ENCODE measurements at places on chromosomes 3 and 15.

GRCh38 chr15:92962914-92963313, 62.8 kb downstream of the CHD2 start:
- DNase-seq: no peak

DNA sequence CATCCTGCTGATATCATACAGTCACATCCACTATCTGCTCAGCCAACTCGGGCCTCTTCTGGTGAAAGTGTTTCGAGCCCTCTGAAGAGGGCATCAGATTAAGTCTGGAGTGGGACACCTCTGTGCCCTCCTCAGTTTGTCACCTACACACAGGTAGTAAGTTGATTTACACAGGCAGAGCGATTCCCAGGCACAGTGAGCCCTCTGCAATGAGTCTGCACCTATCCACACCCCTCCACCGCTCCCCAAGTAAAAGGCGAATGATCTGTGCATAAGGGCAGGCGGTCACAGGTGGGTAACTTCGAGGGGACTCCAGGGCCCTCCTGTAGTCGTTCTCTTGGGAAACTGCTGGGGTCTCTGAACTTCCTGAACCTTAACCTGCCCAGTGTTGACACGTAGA, 152.0 kb downstream of the ATP10A start:
- DNase-seq: no peak

DNA sequence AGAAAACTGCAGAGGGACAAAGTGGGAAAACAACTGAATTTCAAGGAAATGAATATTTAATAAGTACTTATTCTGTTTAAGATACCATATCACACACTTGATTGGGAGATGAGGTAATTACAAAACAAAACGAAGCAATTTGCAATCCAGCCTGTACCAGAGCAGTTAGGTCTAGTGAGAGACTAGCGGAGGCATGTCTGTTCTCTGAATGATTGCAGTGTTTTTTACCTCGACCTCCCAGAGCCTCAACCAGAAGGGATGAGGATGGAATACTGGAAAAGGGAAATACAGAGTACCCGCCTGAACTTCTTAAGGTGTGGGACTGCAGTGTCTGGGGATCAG, 59.5 kb downstream of the PIK3CB start:
- DNase-seq: no peak

DNA sequence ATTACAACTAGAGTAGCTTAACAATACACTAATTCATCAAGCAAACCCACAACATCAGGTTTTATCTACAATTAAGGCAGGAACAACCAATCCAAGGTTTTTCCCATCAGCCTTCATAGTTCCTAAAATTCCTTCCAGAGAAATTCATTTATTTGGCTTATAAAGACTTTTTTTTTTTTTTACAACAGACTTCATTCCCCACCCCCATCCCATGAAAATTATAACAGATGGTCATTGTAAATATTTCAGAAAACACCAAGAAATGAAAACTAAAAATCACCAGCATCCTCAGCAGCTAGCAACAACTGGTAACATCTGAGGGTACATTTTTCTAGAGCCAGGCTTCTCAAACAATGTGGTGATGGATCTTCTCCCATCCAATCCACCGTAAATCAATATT, 11.0 kb downstream of the SH3BP5 start:
- DNase-seq: no peak

GRCh38 chr15:64349375-64349774, 6.6 kb downstream of the CSNK1G1 start:
- DNase-seq: no peak

- DNase-seq: no peak
These were observed 29.4 kb upstream of the MYZAP start for GRCh38 chr15:57562196-57562769.

DNA sequence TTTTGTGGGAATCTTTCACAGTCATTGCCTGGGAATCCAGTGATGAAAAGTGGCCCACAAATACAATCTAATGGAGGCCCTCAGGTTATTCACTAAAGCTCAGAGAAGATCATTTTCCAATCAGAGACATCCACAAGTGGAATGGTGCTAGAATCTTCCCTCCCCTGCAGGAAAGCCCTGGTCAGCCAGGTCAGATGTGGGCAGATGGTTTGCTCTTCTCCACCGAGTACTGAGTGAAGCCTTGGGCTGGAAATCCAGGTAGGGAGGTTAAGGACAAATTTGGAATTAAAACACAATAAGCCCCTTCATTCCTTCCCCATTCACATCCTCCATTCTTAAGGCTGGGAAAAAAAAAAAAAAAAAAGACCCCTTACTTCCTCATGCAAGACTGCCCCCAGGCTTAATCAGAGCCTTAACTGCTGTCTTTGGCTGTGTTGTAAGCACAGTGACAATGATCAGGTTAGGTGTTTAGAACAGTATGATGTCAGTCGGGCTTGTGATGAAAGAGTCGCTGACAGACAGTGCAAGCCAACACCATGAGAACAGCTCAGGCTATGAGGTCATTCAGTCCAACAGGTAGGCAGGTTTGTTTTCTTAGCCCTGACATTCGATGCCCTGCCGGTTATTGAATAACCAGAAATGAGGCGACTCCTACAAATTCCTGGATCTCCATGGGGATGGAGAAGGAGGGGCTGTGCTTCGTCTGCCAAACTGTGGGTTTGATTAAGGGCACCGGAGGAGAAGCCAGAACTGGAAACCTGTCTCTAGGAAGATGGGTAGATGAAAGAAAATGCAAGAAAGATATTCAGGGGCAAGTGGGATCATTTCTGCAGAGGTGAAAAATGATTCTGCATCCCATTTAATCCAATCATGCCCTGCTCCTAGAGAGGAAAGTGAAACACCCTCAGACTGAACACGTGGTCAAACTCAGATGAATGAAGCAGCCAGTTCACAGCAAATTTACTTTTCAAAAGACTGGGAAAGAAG, 23.5 kb upstream of the HES1 start:
- DNase-seq: no peak

GRCh38 chr3:159488602-159489001, 500.0 kb upstream of the IL12A start:
- DNase-seq: no peak

- no peak for DNase-seq
These were observed 4.1 kb upstream of the PAK6 start for GRCh38 chr15:40234783-40235182.

DNA sequence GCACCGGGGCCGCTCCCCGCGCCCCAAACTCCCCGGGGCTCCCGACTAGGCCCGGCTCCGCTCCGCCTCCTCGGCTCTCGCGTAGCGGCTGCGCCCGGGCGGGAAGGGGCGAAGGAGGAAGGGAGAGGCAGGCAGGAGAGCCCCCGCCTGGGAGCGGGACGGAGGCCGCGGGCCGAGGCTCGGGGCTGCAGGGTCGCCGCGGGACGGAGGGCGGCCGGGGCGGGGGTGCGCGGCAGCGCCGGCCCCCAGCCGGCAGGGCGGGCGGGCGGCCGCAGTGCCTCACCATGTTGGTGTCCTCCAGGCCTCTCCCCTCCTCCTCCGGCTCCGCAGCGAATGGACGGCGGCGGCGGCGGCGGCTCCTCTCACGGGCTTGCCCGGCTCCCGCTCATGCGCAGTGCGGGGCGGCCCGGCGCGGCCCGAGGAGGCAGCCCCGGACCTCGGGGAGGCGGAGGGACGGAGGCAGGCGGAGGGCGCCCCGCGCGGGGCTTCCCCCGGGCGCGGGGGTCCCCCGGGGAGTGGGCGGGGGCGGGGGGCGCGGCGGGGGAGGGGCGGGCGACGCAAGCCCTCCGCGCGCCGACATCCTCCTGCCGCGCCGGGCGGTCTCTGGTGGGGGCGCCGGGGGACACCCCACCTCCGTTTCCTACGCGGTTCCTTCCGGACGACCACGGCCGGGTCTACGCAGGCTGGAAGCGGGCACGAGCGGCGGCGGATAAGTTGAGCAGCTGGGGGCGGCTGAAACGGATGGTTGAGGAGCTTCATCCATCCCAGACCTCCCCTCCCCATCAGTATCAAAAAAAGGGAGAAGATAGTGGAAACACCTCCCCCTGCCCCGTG, at the start of gene DCUN1D1:
TSS of gene DCUN1D1 (minus strand) at position 335 of the 834 bp plus-strand sequence. CDS start at position 286, 49 bp downstream.
- DNase-seq: peak; percentile 49

DNA sequence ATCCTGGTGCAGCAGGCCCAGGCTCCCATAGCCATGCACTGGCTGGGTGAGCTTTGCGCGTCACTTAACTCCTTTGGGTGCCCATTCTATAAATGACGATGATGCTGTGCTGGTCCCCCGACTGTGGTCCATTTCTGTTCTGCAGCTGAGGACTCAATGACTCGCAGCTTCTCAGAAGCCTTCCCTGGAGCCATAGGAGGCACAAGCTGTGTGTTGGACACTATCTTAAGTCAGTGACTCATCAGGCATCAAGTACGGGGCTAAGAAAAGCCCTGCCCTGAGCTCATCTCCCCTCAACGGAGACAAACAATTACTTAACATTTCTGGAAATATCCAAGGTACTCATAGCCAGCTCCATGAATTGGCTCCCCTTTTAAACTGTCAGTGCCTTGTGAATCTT, 13.8 kb upstream of the MUSTN1 start:
- DNase-seq: no peak

- DNase-seq: no peak
These were observed 137.9 kb upstream of the CHRM5 start for GRCh38 chr15:33830351-33830750.

GRCh38 chr3:8730656-8731055, 2.9 kb upstream of the CAV3 start:
- DNase-seq: no peak

DNA sequence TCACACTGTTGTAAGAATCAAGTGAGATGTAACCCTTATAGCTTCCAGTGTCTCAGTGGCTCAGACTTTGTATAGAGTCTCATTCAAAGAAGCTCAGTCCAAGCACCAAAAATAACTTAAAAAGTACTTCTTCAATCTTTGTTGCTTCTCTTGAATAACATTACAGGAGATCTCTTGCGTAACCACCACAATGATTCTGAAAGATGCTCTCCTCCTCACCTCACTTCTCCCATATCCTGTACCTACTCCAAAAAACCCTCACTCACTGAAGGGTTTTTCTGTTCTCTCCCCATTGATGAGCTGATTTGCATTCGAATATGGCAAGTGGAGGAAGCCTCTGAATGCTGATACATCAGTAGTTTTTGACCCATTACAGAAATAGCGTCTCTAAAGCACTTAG, 39.4 kb upstream of the MRPS22 start:
- DNase-seq: no peak

- no peak for DNase-seq
These were observed 194.7 kb downstream of the LPP start for GRCh38 chr3:188348435-188349244.

DNA sequence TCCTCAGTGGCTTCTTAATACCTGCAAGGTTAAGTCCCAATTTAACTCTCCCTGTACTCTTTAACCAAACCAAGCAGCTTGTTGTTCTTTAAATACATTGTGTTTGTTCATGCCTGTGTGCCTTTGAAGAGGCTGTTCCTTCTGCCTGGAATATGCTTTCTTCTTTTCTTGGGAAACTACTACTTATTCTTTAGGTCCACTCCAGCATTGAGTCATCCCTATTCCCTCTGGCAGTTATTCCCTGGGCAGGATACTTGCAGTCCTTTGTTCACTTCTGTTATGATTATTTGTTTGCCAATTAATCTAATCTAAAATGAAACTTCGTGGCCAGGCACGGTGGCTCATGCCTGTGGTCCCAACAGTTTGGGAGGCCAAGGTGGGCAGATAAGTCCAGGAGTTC, 139.3 kb downstream of the ZNF609 start:
- no peak for DNase-seq

DNA sequence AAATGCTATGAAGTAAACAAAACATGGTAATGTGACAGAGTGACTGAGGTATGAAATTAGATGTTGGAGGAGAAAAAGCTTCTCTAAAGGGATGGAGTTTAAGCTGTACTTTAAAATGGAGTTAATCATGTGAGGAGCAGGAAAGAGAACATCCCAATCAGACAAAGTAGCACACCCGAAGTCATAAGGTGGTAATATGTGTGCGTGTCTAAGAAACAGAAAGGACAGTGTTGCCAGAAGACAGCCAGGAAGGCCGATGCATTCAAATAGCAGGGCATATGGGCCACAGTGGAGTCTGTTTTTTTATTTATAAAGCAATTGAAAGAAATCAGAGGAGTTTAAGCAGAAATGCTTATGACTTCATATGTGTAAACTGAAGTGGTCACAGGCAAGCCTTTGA, 376.3 kb downstream of the NLGN1 start:
- no peak for DNase-seq

DNA sequence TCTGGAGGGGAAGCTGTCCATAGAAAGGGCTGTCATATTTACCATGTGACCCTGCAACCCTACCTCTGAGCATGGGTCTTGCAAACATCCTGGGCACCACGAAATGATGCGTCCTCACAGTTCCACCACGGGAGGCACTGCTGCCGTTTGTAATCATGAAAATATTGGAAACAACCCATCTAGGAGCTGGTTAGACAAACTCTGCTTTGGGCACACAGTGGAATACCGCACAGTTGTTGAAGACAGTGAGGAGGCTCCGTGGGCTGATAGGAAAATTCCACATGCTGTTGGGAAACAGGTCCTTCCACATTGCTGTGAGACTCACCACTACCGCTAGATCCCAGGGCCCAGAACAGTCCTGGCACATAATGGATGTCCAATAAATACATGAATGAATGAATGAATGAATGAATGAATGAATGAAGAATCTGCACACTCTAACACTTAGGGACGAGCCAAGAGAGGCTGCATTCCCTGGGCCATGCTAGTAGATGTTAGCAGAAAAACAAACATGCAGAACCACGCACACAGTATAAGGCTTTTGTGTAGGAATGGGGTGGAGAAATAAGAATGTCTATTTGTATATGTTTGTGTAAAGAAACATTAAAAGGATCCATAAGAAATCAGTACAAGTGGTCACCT, 40.6 kb downstream of the TPRA1 start:
- DNase-seq: no peak

DNA sequence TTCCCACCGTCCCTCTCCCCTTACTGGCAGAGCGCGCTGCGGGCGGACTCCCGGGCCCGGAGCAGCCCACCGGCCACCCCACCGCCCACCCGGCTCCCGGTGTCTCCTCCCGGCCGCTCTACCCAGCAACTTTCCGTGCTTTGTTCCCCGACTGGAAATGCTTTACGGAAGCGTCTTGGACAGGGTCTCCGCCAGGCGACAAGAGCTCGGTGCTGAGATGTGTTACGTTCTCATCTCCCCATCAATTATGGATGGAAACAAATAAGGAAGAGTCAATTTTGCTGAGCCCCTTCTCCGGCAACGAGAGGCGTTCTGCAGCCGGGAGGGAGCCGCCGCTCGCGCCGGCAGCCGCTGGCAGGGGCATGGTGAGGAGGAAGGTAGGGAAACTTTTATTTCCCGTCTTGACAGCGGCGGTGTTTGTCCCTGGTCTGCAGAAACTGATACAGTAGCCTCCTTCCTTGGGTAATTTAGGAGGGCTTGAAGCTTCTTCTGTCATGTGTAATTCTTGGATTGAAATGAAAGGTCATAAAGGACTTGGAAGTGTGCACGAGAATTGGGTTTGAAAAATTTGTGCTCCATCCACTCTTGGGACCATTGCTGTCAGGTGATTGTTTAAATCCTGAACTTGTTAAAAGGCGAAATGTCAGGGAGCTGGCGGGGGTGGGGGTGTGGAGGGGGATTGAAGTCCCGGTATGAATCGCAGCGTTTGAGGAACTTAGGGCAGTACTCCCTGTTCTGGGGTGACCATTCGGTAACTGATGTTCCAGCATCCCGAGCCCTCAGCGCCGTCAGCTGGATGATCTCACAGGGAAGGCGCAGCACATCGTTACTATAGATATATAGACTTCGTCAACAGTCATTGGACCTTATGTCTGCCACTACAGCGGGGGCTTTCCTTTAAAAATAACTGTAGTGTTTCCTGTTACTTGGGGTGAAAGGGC, 1.5 kb downstream of the SEMA6D start:
- no peak for DNase-seq
